A549 treated with CpdA at 1 μM for 4 hours (cell line): ENCODE measurements at places on chromosomes 4 and X. TPM values are rescaled to one million over a fixed set of nuclear protein-coding genes. Genes with fewer than 3 reads are reported as not detected.

Gene CSAG3
- not detected in 5 replicates for total RNA-seq

Gene DDIT4L
- 0.45 to 0.69 TPM (median 0.55 TPM) in 5 replicates for total RNA-seq

Gene FGF2
- total RNA-seq = 40.6 to 63.0 TPM (median 56.9 TPM) in 5 replicates

Gene TMEM150C
- total RNA-seq = 0.85 to 1.3 TPM (median 1.0 TPM) in 5 replicates

Gene MAGEB17
- total RNA-seq = 0.03 TPM in 1 of 5 replicates, not detected in the others
